Right hindlimb (tissue), 1 donor: ENCODE measurements at places on chromosomes 2 and 18.

DNA sequence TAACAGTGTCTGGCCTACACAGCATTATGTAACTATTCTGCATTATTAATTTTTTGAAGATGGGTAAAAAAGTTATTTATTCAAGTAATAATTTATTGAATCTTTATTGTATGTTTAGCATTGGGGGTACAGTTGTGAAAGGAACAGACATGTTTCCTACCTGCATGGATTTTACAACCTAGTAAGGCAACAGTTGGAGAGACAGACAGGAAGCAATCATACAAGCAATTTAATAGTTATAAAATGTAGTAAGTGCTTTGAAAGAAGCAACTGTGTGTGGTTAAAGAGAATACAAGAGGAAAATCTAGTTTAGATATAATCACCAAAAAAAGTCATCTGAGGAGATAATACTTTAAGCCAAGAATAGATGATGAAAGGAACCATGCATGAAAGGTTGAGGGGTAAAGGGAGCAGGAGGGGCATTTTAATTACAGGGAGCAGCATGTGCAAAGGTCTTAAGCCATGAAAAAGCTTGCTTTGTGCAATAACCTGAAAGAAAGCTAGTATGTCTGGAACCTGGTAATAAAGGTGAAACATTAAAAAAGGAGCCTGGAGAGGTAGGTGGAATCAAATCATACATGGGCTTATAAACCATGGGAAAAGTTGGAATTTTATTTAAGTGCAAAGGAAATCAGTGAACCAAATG is 140.8 kb downstream of the PIK3C3 start:
- no peak for DNase-seq

- DNase-seq, result no peak
Measured at GRCh38 chr2:69652206-69652605, 8.7 kb upstream of the AAK1 start.

DNA sequence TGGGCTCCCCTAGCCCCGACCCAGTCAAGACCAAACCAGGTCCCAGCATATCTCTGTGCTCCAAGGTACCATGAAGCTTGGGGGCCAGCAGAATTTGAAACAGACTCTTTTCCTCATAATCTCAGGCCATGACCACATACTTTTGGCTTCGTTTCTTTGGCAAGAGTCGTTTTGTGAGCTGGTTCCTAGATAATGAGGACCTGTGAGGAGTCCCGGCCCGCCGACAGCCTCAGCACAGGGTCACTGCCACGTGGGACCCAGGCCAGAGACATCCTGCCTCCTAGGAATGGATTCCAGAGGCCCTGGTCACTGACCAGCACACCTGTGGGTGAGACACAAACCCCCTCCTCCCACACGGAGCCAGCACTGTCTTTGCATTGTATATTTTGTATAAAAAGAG is 73.5 kb downstream of the VAPA start:
- DNase-seq, result no peak

GRCh38 chr2:204795156-204795555 is 249.9 kb downstream of the PARD3B start:
- no peak for DNase-seq

DNA sequence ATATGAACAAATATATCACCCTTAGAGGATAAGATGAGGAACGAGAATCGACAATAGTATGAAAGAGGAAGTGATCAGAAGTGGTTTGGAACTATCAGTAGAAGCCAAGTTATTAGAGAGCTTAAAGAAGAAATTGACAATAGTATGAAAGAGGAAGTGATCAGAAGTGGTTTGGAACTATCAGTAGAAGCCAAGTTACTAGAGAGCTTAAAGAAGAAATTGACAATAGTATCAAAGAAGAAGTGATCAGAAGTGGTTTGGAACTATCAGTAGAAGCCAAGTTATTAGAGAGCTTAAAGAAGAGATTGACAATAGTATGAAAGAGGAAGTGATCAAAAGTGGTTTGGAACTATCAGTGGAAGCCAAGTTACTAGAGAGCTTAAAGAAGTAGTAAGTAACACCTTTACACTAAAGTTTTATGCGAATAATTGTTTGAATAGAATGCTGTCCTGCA is 175.5 kb downstream of the ZNF407 start:
- DNase-seq, result no peak

- peak; percentile 29 for DNase-seq
Measured at GRCh38 chr2:223418131-223418530, 184.0 kb downstream of the SCG2 start.

GRCh38 chr2:97931858-97932225 is 63.9 kb downstream of the TMEM131 start:
- no peak for DNase-seq

- peak; percentile 79 for DNase-seq
Measured at GRCh38 chr2:113324684-113325160, 46.0 kb upstream of the PAX8 start.

- no peak for DNase-seq
Measured at GRCh38 chr2:240300261-240300821, 135.1 kb upstream of the GPC1 start.

DNA sequence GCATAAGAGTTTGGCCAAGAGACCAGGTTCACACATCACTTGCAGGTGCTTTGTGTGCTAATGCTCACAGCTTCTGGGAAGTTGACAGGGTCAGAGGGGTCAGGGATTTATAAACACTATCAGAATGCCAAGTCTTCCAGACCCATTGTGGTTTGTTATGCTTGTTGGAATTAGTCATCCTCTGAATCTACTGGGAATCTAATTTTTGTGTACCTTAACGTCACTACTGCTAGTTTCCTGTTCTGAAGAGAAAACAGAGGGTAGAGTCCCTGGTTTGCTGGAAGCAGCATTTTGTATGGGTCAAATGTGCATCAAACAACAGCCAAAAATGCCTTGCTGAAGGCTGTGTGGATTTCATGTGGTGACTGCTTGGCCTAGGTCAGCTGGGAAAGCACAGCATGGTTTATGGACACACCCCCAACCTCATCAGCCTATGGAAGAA is 33.3 kb downstream of the ANTXR1 start:
- no peak for DNase-seq

- DNase-seq, result peak; percentile 73
Measured at GRCh38 chr2:19810637-19811036, 91.1 kb downstream of the TTC32 start.

- DNase-seq, result no peak
Measured at GRCh38 chr18:34801774-34802173, 91.7 kb downstream of the DTNA start.

GRCh38 chr2:26175466-26176278 is 2.8 kb downstream of the GAREM2 start:
- no peak for DNase-seq

DNA sequence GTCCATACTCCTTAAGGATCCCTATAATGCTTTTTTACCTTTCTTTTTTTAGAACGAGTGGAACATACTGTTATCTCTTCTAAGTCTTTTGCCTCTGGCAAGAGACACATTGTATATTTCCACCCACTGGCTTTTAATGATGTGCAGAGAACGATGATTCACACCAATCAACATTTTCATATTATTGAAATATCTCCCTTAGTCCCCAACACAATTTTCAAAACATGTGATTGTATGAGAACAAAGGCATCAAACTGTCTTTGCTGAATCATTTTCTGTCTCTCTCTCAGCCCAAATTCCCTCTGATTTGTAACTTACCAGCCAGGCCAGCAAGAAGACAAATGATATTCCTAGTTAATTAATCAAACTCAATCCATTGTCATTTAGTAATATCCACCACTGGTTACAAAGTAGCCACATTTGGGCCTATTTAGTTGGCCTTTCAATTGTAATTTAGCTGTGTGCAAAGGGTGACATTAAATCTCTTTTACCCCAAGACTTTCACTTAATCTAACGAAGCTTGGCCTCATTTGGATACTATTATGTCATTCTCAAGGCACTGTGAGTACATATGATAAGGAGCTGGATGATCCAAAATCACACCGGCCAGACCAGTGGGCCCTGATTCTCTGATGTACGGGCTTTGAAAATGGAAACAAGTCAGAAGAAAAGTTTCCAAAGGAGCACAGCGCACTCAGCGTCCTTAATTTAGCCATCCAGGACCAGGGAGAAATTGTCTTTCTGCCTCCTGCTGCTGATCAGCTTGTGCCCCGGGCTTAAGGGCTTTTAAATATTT is 185.1 kb downstream of the SCG2 start:
- DNase-seq, result no peak

GRCh38 chr2:74149247-74149525 is 1.5 kb upstream of the BOLA3 start:
- no peak for DNase-seq

GRCh38 chr2:171406044-171406443 is 27.7 kb downstream of the METTL8 start:
- DNase-seq, result no peak

- peak; percentile 24 for DNase-seq
Measured at GRCh38 chr2:165793779-165794535, at the start of gene GALNT3. TSS of gene GALNT3 (minus strand) at chr2:165794247. CDS start at chr2:165770700, 23,547 bp downstream.

DNA sequence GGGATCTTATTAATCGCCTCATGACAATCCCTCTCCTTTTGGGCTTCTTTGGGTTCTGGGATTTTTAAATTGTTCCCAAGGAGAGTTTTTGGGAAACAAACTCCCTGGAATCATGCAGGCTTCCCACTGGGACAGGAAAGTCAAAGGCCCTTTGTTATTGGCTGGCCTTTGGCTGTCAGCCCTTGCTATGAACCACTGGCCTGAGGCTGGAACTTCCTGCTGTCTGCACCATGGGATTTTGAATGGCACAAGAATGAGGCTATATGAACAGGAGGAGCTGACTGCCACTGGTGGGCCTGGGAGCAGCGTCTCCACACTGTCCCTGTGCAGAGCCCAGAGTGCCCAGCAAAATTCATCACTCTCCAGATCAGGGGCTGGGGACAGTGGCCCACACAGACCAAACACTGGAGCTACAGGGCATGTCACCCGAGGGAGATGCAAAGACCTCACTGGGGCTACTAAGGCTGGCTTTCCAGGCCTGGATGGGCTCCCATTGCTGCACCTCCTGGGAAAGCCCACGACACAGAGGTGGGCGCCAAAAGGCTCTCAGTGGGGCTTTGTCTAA is 35.7 kb downstream of the STEAP3 start:
- no peak for DNase-seq

- no peak for DNase-seq
Measured at GRCh38 chr18:70365361-70365760, 76.5 kb downstream of the SOCS6 start.

DNA sequence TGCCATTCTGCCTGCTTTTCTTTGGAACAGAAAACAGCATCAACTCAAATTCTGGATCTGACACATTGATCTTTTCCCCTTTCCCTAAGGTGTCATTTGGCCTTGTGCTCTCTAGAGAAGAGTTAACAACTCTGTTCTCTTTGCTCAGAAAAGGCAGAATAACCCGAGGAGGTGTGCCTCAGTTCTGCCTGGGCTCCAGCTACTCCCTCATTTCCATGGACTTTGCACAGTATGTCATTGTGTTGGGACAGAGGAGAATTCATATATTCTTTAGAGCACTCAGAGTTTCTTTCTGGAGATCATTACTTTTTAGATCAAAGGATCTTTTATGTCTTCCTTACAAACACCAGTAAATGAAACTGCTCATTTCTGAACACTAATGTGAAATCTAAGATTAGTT is 249.1 kb downstream of the PHLPP1 start:
- DNase-seq, result no peak

DNA sequence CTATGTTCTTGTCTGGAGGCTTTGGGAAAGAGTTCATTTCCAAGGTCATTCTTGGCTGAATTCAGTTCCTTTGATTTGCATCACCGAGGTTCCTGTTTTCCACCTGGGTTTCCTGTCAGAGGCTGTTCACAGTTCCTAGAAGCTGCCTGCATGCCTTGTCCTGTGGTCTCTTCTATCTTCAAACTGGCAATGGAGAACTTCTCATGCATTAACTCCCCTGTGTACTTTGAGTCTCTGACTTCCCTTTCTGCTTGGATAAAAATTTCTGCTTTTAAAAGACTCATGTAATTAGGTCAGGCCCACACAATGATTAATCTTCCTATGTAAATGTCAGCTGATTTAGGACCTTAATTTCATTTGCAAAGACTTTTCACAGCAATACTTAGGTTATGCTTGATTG is 499.3 kb upstream of the FANCL start:
- DNase-seq, result no peak

- DNase-seq, result no peak
Measured at GRCh38 chr2:43490252-43490786, 105.5 kb downstream of the THADA start.

GRCh38 chr2:78541451-78542267 is 483.8 kb upstream of the REG3G start:
- no peak for DNase-seq

DNA sequence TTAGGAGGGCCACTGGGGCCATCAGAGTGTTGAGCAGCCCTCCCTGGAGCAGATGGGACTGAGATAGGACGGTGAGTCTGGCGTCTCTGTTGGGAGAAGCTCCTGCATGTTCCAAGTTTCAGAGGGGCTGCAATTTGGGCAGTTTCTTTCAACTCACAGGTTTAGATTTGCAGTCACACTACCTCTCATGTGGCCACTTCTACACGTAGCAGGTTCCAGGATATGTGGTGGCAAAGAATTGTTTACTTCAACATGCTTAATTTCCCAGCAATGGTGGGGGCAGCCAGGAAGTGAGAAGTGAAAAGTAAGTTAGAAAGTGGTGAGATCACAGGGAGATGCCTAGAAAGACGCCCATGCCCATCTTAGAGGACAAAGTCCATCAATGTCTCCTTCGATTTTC is 9.3 kb downstream of the NCK2 start:
- DNase-seq, result no peak

DNA sequence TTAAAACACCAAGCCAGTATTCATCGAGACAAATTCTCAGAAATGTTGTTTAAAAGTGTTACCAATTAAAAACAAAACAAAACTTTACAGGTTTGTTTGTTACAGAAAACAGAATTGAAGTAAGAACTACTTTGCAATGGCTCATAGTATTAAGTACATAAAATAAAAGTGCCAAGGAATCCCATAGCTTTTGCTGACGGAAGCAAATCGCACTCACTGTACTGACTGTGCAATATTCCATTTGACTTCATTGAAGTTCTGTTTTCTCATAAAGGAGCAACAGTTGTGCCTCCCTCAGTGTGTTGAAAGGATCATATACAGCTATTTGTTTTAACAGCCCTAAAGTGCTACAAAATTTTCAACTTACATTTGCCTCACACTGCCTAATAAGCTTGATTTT is 507.8 kb downstream of the SPAG16 start:
- no peak for DNase-seq

DNA sequence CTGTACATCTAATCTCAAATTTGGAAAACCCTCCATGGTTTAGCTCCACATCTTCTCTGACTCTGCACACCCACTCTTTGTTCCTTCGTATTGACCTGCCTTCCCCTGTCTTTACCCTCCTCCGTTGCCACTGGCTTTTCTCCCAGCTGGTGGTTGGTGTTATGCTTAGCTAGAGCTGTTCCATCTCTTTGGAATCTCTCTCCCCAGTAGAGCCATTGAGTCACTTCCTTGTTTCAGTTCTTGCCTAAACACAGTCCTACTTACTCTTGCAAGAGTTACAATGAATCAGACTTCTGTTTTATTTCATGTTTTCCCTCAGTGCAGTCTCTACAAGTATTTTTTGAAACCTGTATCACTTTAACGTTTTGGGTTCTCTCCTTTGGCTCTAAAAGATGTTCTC is 263.9 kb downstream of the LTBP1 start:
- no peak for DNase-seq

GRCh38 chr2:131056204-131056931 is 36.9 kb downstream of the FAM168B start:
- no peak for DNase-seq
